ENCODE measurements at places on chromosomes 6 and 20.

DNA sequence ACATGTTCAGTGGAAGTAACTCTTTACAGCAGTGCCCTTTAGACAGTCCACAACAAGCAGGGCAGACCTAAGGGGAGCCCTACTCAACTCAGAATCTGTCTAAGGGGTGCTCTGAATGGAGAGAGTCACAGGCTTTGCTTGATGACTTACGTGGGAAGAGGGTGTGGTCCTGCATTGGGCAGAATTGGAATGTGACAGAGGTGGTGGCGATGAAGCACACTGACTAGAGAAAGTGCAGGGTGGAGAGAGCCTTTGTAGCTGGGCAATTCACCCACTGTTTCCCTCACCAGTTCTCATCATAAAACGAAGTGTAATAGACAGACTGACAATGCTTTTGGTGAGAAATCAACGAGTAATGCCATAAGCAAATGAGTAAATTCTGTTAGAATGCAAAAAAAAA is 11.2 kb downstream of the TP53INP2 start:
- DNase-seq, result no peak

DNA sequence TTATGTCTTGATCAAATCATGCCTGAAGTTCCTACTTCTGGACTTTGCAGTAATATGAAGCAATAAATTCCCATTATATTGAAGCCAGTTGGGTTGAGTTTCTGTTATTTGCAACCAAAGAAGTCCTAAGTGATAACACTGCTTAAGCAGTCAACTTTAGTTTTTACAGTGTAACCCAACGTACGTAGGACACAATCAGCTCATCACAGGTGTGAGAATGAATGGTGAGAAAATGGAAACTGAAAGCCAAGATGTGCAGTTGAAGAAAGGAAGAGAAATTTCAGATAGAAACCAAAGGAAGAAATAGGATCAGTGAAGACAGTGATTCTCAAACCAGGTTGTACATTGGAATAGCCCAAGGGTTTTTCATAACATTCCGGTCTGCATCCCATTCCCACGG is 211.4 kb upstream of the ZFP64 start:
- no peak for DNase-seq

GRCh38 chr20:62104791-62105345 is 17.4 kb upstream of the LSM14B start:
- no peak for DNase-seq

DNA sequence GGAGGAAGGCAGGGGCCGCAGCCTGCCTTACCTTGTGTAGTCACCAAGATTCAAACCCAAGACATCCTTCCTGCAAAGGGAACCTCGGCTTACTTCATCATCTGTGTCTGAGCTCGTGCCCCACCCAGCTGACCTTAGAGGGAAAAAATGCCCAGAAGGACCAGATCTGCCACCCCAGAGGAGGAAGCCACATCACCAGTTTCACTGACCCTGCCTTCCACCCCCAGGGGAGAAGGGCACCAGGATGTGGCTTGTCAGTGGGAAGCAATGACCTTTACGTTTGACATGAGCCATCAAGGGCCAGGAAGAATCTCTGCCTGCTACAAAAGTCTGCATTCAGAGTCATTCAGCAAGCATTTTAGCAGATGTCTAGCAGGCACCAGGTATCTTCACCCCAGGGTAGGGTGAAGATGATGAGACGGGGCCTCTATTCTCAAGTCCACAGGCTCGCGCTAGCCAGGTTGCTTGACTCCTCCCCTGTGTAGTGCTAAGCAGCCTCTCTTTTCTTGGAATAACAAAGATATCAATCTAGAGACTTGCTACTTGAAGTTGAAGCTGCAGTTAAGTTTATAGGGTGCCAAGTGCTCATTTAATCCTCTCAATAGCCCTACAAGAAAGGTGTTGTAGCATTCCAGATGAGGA is 28.1 kb downstream of the HM13 start:
- no peak for DNase-seq

- DNase-seq, result no peak
Measured at GRCh38 chr6:95417856-95418255, 159.5 kb upstream of the MANEA start.

- no peak for DNase-seq
Measured at GRCh38 chr20:13262671-13263360, 41.7 kb downstream of the ISM1 start.

GRCh38 chr6:14751645-14752175 is 494.2 kb upstream of the JARID2 start:
- DNase-seq, result no peak

- no peak for DNase-seq
Measured at GRCh38 chr6:131838051-131838450, 30.2 kb downstream of the ENPP1 start.

- no peak for DNase-seq
Measured at GRCh38 chr6:152879681-152880080, 103.2 kb downstream of the FBXO5 start.

GRCh38 chr6:150767161-150767560 is 98.3 kb upstream of the MTHFD1L start:
- no peak for DNase-seq

DNA sequence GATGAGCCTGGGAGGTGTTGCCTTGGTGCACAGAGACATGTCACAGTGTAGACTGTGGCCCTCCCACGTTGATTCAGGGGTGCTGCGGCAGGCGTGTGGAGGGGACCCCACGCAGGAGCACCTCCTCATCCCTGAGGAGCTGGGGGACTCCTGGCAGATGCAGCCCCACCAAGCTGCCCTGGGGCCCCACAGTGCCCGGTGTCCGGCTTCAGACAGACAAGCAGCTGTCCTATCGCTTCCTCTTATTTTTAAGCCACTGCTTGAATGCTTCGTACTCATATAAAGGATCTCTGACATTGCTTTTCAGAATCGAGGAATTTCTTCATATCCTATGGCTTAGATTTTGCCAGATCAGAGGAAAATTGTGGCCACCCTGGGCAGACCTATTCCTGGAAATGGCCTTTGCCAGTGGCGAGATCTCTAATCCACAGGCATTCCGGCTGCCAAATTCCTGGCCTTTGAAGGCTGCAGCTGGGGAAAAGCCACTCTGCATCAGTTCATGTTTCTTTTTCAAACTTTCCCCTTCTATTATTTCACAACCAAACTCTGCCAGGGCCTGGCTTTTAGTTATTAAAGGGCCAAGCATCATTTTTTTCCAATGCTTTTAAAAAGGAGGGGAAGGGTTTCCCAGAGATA is 337.0 kb downstream of the THBS2 start:
- DNase-seq, result no peak
